BE2C (cell line): ENCODE measurements at places on chromosomes 2 and 18.

DNA sequence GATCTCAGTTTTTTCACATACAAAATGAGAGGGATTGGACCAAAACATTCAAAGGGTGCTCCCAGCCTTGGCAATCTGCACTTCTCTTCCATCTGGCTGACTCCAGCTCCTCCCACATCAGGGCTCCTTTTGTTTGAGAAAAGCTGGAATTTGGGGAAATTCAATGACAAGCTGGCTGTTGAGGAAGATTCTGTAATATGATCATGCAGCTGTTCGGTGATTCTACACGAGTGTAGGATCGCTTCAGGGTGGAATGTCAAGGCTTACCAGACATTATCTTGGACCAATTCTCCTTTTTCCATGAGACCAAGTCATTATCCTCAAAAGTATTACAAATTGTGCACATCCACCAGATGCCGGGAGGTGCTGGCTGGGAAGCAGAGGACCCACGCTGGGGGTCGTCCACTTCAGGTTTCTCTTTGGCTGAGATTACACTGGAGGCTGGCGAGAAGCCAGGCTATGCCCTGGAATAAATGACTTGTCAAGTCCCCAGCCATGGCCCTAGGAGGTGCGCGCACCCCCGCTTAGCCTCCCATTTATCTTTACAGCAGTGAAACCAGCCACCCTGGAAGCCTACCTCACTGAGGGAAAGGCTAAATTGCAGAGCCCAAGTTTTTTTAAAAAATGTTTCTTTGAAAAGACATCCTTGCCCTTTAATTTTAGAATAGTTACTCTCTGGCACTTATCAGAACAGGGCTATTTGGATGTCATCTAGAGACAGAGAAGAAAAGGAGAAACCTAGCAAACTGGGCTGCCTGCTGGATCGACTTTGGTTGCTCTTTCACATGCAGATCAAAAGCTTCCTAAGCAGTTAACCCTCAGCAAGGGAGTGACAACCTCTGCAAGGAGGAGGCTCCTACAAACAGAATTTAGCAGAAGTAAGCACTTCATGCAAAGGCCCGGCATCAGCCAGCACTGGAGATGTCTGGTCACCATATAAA, 42.5 kb upstream of the LCLAT1 start:
- no peak for DNase-seq

- DNase-seq, result no peak
Measured at GRCh38 chr2:39994151-39994550, 215.1 kb upstream of the THUMPD2 start.

GRCh38 chr2:163455815-163456214, 280.0 kb downstream of the FIGN start:
- no peak for DNase-seq

DNA sequence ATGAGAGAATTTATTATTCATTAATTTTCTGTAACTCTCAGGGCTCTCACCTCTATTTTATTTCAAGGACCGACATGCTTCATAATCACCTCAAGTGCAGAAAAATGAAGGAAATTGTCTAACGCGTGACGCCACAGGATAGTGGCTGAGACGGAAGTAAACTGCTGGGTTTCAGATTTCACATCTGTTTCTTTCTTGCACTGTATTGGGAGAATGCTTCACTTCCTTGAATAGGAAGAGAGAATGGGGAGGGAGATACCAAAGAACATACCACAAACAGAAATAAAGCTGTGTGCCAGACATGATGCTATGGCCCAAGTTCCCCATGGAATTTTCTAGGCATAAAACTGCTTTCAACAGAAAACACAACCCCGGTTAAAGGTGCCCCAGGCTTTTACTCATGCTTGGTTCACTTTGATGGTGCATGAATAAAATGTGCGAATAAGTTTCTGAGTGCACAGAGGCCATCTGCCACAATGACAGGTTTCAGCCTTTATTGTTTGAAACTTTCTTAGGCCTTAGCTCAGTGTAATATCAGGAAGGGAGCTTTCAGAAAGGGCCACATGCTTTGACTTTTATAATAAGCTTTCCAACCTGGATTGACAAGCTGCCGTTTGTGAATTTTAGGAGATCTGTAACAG, 1116.4 kb downstream of the SOCS6 start:
- DNase-seq, result no peak

DNA sequence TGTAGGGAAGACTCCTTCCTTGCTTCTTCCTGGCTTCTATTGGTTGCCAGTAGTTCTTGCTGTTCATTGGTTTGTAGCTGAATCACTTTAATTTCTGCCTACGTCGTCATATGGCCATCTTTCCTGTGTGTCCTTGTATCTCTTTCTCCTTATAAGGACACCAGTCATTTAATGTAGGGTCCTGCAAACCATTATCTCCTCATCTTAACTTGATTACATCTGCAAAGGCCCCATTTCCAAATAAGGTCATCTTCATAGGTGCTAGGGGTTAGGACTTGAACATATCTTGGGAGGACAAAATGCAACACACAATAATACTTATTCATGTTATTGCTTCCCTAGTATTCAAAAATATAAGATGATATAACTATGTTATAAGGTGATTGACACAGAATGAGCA, 95.5 kb upstream of the TTC27 start:
- no peak for DNase-seq

DNA sequence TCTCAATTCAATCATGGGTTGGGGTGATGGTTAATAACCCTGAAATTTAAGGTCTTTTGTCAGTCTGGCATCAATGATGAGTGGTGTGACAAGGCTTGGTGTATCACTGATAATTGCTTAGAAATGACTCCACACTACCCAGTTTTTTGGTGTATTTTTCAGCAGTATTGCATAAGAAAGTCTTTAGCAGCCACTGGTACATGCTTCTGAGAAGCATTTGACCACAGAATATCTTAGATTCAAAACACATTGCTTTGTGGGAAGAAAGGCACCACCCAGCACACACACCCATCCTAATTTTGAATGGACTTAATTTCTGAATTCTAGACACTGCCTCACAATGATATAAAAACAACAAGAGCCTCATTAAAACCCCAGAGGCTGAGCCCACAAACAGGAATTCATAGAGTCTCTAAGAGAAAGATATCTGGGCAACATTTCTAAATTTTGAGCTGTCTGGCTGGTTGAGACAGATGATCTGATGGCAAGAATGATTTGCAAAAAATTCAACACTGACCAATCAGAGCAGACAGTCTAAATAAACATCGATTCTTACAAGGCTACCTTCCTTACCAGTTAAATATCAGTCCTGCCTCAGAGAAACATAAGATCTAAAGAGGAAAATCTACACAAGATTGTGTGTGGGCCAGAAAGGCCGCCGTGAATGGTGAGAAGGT, 114.7 kb upstream of the CYP1B1 start:
- no peak for DNase-seq

- DNase-seq, result peak; percentile 38
Measured at GRCh38 chr2:9002637-9003365, 683 bp downstream of the MBOAT2 start.

- DNase-seq, result no peak
Measured at GRCh38 chr2:177348118-177348654, 44.4 kb upstream of the AGPS start.

DNA sequence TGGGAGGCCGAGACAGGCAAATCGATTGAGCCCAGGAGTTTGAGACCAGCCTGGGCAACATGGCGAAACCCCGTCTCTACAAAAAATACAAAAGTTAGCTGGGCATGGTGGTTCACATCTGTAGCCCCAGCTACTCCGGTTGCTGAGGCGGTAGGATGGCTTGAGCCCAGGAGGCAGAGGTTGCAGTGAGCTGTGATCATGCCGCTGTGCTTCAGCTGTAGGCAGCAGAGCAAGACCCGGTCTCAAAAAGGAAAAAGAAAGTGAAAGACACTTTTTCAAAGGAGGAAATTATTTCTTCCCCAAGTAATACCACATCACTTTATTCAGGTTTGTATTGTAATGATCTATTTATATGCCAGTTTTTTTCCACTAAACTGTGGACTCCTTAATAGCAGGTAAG, 35.7 kb upstream of the TAF4B start:
- no peak for DNase-seq

DNA sequence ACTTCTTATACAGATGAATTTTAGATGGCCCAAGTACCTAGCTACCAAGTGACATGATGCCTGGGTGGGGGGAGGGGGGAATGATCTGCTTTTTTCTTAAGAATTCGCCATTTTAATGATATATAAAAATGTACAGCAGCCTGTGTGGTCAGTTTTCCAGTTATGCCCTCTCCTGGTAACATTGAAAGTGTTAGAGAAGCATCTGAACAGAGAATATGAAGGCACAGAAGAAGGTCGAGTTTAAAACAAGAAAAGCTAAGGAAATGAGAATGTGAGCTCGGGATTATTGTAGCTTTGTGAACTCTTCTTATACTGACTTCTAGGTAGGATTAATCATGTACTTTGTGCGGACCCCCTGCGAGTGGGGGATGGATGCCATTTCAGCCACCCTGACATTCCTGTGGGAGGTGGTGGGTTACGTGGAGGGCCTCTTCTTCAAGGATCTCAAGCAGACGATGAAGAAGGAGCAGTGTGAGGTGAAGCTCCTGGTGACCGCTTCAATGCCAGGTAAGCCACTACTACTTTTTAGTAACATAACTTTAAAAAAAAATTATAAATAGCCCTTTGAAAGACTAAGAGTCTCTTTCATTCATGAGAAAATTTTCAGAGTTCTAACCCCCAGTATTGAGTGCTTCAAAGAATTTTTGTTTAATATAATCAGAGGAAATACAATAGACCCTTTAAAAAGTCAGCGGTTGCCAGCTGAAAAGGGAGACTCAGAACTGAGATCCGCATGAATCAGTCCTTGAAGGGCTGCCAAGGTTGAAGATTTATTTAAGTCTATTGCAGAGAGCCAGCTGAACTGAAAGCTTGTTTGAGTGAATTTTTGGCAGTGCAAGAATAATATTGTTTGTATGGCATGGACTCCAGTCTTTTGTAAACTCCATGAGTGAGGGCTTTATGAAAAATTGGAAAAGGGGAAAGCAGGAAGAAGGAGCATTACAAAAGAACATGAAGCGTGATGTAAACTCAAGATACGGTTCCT, 68.6 kb upstream of the RPE start:
- DNase-seq, result no peak
